ENCODE measurements at places on chromosomes 11 and 22.

- no peak for DNase-seq
Measured at GRCh38 chr11:17387811-17388210, 648 bp downstream of the KCNJ11 start.

DNA sequence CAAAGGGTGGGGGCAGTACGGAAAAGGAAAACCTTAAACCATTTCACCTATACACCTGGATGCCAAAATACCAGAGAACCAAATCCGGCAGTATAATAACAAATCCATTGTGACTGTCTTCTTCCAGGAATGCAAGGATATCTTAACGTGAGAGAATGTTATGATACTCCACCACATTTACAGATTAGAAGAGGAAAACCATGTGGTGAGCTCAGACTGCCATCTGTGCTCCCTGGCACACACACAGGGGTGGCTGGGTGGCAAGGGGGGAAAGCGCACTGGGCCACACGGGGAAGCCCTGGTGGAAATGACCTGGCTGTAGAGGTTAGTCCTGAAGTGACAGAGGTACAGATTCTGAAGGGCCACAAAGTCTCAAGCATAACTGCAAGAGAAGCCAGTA is 9.9 kb downstream of the EIF1AD start:
- no peak for DNase-seq

DNA sequence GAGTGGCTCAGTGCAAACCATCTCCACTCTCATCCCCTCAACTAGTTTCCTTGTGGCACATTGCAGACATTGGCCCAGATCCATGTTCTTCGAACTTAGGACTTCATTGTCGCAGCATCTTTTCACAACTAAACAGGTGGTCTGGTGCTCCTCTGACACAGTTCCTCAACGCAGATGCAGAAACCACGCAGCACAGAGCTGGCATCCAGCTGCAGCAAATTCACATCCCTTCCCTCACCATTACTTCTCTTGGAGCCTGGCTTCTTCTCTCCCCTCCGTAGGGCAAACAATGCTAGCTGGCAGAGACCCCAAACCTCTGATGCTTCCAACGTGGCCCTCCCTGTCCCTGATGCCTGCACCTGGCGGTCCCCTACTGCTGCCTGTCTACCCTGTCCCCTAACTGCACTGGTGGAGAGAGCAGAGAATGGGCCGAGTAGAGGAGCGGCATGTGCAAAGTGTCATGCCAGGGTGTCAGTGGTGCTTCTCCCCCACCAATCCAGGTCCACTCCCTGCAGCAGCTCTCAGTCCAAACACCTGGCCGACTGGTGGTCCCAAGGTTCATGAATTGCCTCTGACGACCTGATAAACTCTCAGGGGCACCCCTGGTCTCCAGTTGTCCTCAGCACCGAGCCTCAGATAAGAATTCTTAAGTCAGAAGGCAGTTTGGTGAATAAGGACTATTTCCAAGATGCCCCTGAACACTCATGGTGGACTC is 18.1 kb downstream of the TMPRSS13 start:
- no peak for DNase-seq

DNA sequence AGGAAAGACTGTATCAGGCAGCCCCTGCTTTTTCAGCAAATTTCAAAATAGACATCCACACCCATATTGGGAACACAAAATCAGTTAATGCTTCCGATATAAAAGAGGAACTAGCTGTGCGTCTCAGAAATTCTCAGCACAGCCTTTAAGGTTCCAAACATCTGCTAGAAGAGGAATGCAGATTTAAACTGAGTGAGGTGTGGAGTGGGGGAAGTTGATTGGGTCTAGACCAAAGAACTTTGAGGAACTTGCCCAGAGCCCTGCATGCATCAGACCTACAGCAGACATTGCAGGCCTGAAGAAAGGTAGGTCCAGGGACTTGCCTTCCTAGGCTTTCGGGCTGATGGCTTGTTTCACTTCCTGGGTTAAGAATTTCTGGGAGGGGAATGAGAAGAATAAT is at the start of gene MS4A4A:
MS4A4A (plus strand) TSS at position 255 of the 400 bp plus-strand sequence; CDS start at position 265, 10 bp downstream.
- DNase-seq: no peak

DNA sequence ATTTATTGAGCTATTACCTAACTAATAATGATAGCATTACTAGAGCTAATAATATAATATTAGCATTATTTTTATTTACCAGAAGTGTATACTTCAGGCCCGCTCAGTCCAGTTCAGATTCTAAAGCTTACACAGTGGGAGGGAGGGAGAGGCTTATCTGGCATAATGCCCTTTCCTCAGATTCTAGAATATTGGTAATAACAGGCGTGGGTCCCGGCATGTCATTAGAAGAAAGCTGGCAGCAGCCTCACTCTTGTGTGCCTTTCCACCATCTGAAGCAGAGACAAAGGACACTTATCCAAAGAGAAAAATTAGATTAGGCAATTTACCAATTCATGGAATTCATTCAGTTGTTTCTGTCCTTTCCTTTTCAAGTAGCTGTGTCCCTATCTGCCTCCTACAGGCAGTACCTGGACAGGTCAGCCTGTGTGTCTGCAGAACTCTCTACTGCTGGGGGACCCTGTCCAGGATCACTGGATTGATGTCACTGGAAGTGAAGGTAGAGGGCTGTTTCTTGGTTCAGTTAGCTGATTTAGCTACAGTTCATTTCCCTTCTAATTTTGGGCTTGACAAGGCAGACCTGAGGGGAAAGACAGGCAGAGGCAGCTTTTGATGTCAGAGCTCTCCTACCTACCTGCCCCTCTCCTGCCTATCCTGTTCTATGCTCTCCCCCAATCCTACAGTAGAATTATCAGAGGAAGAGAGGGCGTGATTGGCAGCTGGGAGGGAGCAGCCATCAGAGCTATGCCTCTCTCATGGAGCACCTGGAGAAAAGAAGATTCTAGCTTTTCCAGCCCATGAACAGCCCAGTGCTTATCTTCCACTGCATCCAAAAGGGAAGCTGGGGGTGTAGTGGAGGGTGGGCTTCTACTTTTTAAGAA is 20.3 kb upstream of the CCDC90B start:
- no peak for DNase-seq

GRCh38 chr22:43133401-43133800 is 9.8 kb downstream of the MCAT start:
- DNase-seq: no peak

DNA sequence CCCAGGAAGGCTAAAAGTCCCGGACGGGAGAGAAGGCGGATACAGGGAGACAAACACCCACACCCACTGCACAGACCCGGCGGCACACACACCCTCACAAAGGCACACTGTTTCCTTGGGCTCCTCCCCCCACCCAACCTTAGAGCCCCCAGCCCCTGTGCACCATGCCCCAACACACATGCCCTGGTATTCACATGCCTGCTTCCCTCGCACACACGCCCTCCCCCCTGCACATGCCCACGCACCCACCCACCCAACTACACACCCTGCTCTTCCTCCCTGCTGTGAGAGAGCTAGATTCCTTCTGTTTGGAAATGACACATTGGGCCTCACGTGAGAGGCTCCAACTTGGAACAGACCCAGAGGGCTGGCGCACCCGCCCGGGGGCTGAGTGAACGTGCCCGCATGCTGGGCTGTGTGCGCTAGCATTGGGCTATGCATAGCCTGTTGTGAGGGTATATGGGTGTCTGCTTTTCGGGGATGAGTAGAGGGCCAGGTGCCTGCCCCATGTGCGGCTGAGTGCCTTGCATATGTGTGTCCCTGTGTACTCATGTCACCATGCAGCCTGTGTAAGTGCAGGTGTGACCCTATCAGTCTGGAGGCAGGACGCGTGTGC is 518 bp upstream of the CHRM1 start:
- DNase-seq: no peak

DNA sequence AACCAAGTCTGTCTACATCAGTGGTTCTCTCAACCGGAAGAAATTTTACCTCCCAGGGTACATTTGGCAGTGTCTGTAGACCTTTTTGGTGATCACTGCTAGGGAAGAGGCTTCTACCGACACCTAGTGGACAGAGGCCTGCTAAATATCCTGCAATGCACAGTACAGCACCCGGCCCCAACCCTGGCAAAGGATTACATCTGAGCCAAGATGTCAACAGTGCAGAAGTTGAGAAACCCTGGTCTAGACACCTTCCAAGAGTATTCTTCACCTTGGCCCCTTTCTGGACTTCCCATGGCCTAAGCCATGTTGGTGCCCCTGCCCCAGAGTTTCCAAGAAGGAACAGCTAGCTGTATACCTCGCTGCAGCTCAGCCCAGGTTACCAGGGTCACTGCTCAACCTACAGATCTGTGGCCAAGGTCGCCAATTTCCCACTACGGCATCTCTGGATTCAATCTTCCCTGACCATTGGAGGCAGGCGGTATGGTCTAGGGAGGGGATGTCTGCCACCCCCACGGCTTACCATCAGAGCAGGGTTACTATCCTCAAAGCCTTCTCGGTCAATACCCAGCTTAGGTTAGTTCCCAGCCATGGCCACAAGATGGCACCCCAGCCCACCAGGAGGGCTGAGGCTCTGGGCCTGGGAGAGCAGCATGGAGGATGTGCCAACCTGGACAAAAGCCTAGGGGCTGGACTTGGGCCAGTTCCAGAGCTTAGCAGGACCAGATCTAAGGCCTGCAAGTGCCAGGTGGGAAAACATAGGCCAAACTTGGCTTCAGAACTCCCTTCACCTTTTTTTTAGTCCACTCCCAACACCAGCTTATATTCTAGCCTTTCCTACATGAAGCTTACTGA is 3.7 kb upstream of the KCNC1 start:
- peak; percentile 7 for DNase-seq

DNA sequence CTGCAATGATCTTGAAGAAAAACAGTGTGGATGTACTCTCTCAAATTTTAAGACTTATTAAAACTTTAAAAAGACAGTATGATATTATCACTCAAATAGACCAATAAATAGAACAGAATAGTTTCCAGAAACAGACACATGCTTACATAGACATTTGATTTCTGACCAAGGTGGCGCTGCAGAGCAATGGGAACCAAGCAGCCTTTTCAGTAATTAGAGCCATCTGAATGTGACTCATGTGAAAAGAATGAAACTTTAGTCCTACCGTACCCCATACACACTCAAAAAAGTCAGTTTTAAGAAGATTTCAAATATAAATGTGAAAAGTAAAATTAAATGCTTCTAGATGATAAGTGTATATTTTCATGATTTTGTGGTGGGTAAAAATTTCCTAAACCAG is 74.2 kb upstream of the MS4A8 start:
- no peak for DNase-seq

DNA sequence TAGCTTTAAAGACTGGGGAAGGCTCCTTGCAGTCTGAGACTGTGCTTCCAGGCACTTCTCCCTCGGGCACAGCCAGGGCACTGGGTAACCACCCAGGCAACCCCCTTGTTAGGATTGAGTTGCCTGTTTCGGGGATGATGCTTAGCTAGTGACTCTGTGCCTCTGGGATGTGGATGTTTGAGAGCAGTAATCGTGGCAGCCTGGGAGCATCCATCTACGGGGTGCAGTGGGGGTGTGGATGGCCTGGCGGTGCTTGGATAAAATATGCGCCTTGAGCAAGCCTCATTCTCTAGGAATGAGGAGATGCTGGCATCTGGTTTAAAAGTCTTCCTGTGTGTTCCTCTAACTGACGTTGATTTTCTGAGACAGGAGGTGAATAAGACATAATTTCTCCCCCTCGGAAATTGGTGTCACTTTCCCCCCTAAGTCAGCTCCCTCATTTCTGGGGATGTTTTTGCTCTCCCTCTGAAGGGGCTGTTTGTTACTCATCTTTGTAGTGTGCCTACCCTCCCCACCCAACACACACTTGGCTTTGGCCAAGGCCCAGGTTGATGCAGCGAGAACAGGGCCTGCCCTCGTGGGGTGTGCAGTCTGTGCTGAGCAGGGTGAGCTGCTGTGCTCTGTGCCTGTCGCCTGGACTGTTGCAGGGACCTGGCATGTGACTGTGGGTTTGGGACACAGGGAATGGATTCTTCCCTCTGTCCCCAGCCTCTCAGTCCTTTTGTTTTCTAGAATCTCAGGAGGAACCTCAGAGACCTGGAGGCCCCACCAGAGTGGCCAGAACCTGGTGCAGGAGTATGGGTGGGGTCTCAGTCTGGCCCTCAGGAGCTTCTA is 2.0 kb downstream of the GNAZ start:
- no peak for DNase-seq

DNA sequence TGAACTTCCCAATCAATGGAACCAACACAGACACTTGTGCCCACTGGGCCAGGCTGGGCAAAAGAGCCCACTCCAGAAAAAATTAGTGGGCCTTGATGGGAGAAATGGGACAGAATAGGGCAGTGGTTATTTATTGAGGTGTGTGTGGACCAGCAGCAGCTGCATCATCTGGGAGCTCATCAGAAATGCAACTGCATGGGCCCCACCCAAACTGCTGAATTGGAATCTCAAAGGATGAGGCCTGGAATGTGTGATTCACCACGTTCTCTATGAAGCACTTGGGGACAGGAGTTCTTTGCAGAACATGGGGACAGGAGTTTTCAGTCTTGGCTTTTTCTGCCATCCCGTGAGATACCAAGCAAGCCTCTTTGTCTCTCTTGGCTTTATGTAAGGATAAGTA is 255.6 kb upstream of the PLET1 start:
- no peak for DNase-seq

- DNase-seq: no peak
Measured at GRCh38 chr11:75888416-75888815, 73.4 kb downstream of the UVRAG start.

DNA sequence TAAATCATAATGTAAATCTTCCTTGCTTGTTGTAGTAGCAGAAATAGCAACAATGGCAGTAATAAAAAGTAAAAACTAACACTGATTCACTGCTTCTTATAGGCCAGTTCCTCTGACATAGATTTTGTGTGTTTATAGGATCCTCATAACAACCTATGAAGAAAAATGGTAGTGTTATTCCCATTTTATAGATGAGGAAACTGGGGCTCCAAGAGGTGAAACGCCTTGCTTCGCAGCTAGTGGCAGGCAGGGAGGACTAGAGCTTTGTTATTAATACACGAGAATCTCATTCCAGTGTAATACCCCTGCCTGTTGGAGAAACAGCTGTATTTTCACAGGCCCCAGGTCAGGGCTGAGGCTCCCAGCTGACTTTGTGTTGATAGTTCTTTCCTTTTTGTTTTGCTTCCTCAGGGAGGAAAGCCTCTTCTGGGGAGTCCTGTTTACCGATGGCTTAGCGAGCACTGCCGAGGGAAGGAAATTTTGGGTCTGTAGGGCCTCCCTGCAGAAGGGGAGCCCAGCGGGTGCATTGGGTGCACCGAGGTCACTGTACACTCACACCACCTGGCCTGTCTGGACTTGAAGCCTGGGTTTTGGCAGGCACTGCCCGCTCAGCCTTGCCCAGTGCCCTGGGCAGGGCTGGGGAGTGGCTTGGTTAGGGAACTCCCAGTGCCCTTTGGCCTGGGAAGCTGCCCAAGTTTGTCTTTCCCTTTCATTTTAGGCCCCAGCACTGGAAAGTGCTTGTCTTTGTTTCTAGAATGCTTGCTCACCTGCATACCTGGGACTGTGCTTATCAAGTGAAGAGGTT is 13.5 kb downstream of the KIAA1671 start:
- DNase-seq: no peak

- DNase-seq: no peak
Measured at GRCh38 chr11:15687342-15687741, 572.6 kb downstream of the INSC start.

All from stimulated activated CD8-positive, alpha-beta memory T cell treated with anti-CD3 and anti-CD28 coated beads, Interleukin-7, amount 100 ng/mL, for 4 hours (primary cell).